ENCODE measurements at places on chromosomes 2 and 18. TPM values are rescaled to one million over a fixed set of nuclear protein-coding genes. Genes with fewer than 3 reads are reported as not detected.

GRCh38 chr2:42117923-42118753 lies 51.0 kb upstream of the EML4 start:
- peak overlapping the region; percentile 57 for H3K4me3 ChIP-seq
- DNase-seq = peak; percentile 86
- peaks cover 10% of the 10 kb centered on the region for H3K36me3 ChIP-seq
- H3K4me1 ChIP-seq = peaks cover 44% of the 10 kb centered on the region

Gene CRIM1
- total RNA-seq = 930 TPM

DNA sequence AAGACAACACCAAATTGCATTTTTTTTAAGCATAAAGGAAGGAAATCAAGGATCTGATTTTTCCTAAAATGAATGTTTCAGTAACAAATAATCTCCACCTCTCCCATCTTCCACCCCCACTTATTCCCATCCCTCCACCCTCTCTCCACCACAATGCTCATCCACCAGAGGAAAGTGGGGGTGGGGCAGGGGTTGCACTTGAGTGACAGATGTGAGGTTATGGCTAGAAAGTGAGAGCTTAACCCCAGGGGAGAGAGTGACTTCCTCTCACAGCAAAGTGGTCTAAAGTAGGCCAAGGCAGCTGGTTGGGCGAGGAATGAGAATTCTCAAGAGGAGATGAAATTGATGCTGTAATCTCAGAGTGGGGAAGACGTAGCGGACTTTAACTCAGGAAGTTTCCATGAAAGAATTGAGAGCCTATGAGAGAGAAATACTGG lies 104.7 kb downstream of the HNRNPLL start:
- peaks cover 5% of the 10 kb centered on the region for H3K36me3 ChIP-seq
- no peak overlapping the region for H3K4me3 ChIP-seq
- DNase-seq = no peak

Gene GTF2A1L
- not detected for total RNA-seq

DNA sequence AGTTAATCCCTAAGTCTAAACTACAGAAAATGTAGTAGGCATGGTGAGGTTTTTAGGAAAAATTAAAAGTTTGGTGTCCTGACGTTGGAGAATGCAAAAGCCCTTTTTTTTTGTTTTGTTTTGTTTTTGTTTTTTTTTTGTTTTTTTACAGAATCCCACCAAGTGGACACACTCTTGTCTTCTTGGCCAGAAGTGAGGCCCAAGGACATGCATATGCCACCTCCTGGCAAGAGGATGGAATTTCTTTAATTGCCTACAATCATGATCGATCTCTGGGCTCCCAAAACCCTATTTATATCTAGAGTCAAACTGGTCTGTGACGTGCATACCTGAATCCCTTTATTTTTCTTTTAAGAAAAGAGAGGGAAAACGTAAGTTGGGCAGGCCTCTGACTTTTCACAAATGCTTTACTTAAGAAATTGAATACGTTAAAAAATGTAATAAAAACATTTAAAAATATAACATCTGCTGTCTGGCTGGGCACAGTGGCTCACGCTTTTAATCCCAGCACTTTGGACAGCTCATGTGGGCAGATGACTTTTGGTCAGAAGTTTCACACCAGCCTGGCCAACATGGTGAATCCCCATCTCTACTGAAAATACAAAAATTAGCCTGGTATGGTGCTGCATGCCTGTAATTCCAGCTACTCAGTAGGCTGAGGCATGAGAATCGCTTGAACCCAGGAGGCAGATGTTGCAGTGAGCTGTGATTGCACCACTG lies 502.7 kb downstream of the CBLN2 start:
- no peaks in the 10 kb centered on the region for H3K4me1 ChIP-seq
- H3K27ac ChIP-seq = no peak overlapping the region
- H3K27me3 ChIP-seq = no peaks in the 10 kb centered on the region
- H3K4me3 ChIP-seq = no peak overlapping the region
- no peaks in the 10 kb centered on the region for H3K36me3 ChIP-seq
- DNase-seq = no peak

- H3K27me3 ChIP-seq = peaks cover 10% of the 10 kb centered on the region
- peak; percentile 52 for DNase-seq
- H3K4me3 ChIP-seq = no peak overlapping the region
- 0 out of 2 replicates have a peak, but pooled peaks cover 5% of the 10 kb centered on the region for H3K4me1 ChIP-seq
- H3K27ac ChIP-seq = no peak overlapping the region
Measured at GRCh38 chr18:10851824-10852319, 297.5 kb downstream of the PIEZO2 start.

Gene IL36A
- not detected for total RNA-seq

Gene AQP12A
- not detected for total RNA-seq

DNA sequence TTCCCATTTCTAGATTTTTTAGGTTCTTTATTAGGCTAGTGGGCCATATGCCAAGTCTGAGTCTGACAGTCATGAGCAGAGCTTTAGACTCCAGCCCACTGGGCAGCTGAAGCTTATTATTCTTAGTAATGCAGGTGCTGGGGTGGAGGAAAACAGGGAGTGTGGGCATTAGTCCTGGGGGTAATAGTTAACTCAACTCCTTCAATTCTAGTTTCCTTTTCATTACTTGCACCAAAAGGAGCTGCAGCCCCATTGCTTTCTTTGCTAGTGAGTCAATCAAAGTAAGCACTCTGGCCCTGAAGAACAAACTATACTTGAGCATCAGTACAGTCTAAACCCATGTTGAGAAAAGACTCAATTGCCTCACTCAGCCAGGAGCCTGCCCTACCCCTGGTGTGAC lies 35.5 kb downstream of the ICOS start:
- H3K27ac ChIP-seq = no peak overlapping the region
- no peaks in the 10 kb centered on the region for H3K4me1 ChIP-seq
- no peak overlapping the region for H3K4me3 ChIP-seq
- H3K36me3 ChIP-seq = no peaks in the 10 kb centered on the region

DNA sequence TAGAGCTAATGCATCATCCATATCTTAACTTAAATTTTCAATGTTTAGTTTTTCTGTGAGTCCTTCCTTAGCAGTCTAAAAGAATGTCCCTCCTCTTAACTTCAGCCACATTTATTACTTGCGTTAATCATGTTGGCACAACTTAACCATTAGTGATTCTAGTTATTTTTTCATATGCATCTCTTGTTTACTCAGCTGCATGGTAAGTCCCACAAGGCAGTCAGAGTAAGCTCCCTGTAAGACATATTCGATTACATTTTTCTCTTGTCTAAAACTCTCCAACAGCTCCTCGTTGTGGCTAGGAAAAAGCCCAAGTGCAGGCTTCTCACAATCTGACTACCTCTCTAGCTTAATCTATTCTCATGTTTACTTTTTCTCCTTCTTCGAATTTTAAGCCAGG lies 2045.3 kb upstream of the PIK3C3 start:
- H3K36me3 ChIP-seq = no peaks in the 10 kb centered on the region
- H3K4me1 ChIP-seq = no peaks in the 10 kb centered on the region
- no peak overlapping the region for H3K4me3 ChIP-seq
- H3K27me3 ChIP-seq = peaks cover 2% of the 10 kb centered on the region

Gene CHRNA1
- total RNA-seq = not detected
